ENCODE measurements at places on chromosomes 5 and 9. TPM values are rescaled to one million over a fixed set of nuclear protein-coding genes. Genes with fewer than 3 reads are reported as not detected.

ADAMTS13 gene
- total RNA-seq: 27.9 TPM

BAAT gene
- total RNA-seq: 0.54 TPM

PCYOX1L gene
- total RNA-seq: 25.4 TPM

MYMK gene
- total RNA-seq: not detected

- DNase-seq: no peak
- no peak overlapping the region for H3K4me3 ChIP-seq
- peaks cover 2% of the 10 kb centered on the region for H3K27me3 ChIP-seq
- H3K4me1 ChIP-seq: no peaks in the 10 kb centered on the region
Observed at GRCh38 chr9:88379352-88379751, 8.9 kb upstream of the SPIN1 start.

- H3K27me3 ChIP-seq: no peaks in the 10 kb centered on the region
- H3K4me1 ChIP-seq: no peaks in the 10 kb centered on the region
- no peak for DNase-seq
- H3K27ac ChIP-seq: no peak overlapping the region
- H3K36me3 ChIP-seq: no peaks in the 10 kb centered on the region
Observed at GRCh38 chr9:108234811-108235210, 621.0 kb downstream of the ACTL7B start.

- H3K27ac ChIP-seq: no peak overlapping the region
- DNase-seq: no peak
- no peaks in the 10 kb centered on the region for H3K27me3 ChIP-seq
- H3K36me3 ChIP-seq: no peaks in the 10 kb centered on the region
- no peaks in the 10 kb centered on the region for H3K4me1 ChIP-seq
Observed at GRCh38 chr9:118059484-118060278, 355.5 kb downstream of the TLR4 start.

DNA sequence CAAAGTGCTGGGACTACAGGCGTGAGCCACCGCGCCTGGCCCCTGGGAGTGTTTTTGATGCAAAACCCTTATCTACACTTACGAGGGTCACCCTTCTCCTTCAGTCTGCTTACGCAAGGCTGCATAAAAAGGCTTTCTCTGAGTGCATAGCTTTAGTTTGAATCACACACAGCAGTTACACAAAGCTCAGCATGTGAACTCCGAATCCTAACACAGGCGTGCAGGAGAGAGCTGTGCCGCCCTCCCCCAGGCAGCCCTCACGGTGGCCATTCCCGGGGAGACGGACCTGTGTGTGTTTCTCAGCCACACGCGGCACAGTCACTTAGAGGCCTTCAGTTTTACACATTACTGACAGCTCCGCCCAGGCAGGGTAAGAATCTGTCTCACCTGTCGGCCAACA, 26.7 kb downstream of the EXD3 start:
- no peak overlapping the region for H3K4me3 ChIP-seq
- peaks cover 23% of the 10 kb centered on the region for H3K36me3 ChIP-seq
- peaks cover 2% of the 10 kb centered on the region for H3K4me1 ChIP-seq

- H3K4me1 ChIP-seq: peaks cover 22% of the 10 kb centered on the region
- H3K27ac ChIP-seq: no peak overlapping the region
- H3K36me3 ChIP-seq: no peaks in the 10 kb centered on the region
- peaks cover 9% of the 10 kb centered on the region for H3K27me3 ChIP-seq
- no peak for DNase-seq
Observed at GRCh38 chr9:133615186-133615585, 6.0 kb upstream of the FAM163B start.

DNA sequence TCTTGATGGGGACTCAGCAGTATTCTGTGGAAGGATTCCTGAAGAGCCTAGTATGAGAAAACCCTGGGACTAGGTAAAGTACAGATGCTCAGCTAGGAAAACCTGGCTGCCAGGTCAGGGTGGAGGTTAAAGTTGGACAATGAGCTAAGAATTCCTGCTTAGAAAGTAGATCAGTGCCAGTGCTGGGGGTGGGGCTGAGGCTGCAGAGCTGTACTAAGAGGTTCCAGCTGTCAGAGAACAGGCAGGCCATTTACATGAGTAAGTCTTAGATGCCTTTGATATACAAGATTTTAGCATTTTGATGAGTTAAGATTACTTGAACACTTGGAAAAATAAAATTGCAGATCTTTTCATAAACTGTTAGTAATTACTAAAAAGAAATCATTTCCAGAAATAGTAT, 332.3 kb upstream of the NUDT12 start:
- H3K27me3 ChIP-seq: no peaks in the 10 kb centered on the region
- peaks cover 3% of the 10 kb centered on the region for H3K4me1 ChIP-seq
- no peak overlapping the region for H3K27ac ChIP-seq
- H3K4me3 ChIP-seq: no peak overlapping the region
- peak; percentile 18 for DNase-seq
- H3K36me3 ChIP-seq: no peaks in the 10 kb centered on the region

DNA sequence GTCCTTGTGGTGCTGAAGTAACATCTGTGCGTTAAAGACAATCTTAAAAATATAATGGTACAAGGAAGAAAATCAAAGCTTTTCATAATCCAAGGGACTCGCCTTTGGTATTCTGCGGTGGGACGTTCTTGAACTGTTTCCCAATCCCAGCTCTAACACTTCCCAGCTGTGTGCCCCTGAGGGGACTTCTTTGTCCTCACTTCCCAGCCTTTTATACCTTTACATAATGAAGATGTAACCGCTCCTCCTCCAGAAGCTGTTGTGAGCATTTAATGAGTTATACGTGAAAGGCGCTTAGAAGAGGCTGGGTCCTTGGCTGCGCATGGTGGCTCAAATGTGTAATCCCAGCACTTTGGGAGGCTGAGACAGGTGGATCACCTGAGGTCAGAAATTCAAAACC, 16.9 kb downstream of the STK10 start:
- peaks cover 9% of the 10 kb centered on the region for H3K27me3 ChIP-seq
- H3K36me3 ChIP-seq: no peaks in the 10 kb centered on the region
- H3K4me1 ChIP-seq: peaks cover 28% of the 10 kb centered on the region
- peak overlapping the region; percentile 28 for H3K27ac ChIP-seq

DNA sequence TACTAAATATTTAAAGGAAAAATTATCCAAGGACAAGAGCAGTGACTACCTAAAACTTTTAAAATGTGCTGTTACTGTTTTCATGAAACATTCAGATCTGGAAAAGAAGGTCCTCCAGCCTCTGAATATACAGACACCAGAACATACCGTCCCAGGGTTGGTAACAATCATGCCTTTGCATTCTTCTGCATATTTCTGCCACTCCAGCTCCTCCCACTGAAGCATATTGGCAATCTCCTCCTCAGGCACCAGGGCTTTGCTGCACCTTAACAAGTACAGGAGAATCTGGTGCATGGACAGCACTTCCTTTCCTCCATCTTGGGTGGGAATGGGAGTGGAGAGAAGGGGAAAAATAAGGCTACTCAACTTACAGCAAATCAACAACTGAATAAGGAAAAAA, 60.0 kb downstream of the DROSHA start:
- DNase-seq: no peak
- H3K4me1 ChIP-seq: peaks cover 7% of the 10 kb centered on the region
- no peak overlapping the region for H3K4me3 ChIP-seq

GRCh38 chr9:133273098-133273497, 1.9 kb downstream of the ABO start:
- H3K4me3 ChIP-seq: no peak overlapping the region
- H3K4me1 ChIP-seq: no peaks in the 10 kb centered on the region
- no peak for DNase-seq
- H3K27ac ChIP-seq: no peak overlapping the region

DNA sequence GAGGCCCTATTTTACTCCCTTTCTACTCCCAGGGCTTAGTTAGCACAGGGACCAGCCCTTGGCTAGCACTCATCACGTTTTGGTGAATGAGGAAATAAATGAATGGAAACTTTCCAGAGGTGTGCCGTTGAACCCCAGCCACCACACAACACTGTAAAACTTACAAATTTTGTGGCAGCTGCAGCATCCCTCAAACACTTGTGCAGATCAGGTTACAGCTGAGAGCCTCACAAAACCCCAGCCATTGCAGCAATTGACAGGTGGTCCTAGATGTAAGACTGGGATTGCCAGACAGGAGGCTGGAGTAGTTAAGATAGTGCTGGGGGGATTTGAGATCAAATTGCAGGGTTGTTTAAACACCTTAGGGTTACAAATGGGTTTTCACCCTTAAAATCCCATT, 482.2 kb upstream of the KIF2A start:
- no peak overlapping the region for H3K4me3 ChIP-seq
- peaks cover 11% of the 10 kb centered on the region for H3K4me1 ChIP-seq
- H3K36me3 ChIP-seq: peaks cover 4% of the 10 kb centered on the region
- DNase-seq: no peak

DNA sequence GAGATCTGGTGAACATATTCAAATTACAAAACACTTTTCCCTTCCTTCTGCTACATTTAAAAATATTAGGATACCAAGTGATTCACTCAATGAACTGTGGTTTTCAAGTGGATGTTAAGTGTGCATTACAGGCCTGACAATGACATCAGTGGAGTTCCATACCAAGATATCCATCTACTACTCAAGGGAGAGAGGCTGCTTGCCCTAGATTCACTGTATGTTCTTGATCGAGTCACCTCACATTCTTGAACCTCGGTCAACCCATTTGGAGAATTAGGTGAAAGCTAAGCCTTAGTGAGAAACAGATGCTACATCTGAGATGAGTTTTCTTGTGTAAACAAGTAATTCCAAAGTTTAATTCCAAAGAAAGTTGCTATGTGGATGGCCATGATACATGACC, 142.2 kb downstream of the FGF10 start:
- H3K36me3 ChIP-seq: no peaks in the 10 kb centered on the region
- H3K4me3 ChIP-seq: no peak overlapping the region
- peaks cover 1% of the 10 kb centered on the region for H3K27me3 ChIP-seq
- no peaks in the 10 kb centered on the region for H3K4me1 ChIP-seq
- no peak for DNase-seq

DNA sequence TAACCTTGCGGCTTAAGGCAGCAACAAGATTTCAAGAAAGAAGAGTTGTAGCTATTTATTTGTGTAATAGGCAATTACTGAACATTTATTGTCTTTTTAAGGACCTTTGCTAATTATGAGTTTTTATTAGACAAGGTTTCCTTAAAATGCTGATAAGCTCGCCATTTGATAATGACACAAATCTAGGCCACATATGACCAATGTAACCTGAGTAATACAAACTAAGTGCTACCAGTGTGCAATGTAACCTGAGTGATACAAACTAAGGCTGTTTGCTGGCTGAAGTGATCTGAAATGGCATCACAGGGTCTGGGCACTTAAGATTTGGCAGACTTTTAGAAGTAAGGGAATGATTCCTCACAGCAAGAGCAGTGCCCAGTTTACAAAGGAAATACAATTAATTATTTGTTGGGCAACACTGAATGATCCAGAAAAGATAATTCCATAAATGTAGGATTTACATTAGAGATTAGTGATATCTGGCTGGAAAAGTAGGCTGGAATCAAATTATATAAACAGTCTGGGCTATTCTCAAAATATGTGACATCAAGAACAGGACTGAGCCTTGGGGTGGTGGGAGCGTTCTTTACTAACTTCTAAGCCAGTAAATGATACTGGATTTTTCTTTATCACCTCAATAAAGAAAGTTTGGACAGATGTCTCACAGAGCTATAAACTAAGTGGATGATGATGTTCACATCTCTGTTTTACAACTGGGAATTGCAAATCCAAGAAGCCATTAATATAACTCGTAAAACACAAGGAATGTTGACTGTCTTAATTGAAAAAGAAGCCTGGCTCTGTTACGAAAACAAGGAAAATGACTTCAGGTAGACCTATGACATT, 54.8 kb downstream of the MRPS27 start:
- H3K27ac ChIP-seq: no peak overlapping the region
- H3K27me3 ChIP-seq: peaks cover 3% of the 10 kb centered on the region
- no peaks in the 10 kb centered on the region for H3K36me3 ChIP-seq
- peaks cover 10% of the 10 kb centered on the region for H3K4me1 ChIP-seq

All from glutamatergic neuron (in vitro differentiated cells).